ENCODE measurements at places on chromosomes 7 and 10. TPM values are rescaled to one million over a fixed set of nuclear protein-coding genes. Genes with fewer than 3 reads are reported as not detected.
A peak's percentile ranks its signal among the peaks of the same experiment; 100 is the strongest.

DNA sequence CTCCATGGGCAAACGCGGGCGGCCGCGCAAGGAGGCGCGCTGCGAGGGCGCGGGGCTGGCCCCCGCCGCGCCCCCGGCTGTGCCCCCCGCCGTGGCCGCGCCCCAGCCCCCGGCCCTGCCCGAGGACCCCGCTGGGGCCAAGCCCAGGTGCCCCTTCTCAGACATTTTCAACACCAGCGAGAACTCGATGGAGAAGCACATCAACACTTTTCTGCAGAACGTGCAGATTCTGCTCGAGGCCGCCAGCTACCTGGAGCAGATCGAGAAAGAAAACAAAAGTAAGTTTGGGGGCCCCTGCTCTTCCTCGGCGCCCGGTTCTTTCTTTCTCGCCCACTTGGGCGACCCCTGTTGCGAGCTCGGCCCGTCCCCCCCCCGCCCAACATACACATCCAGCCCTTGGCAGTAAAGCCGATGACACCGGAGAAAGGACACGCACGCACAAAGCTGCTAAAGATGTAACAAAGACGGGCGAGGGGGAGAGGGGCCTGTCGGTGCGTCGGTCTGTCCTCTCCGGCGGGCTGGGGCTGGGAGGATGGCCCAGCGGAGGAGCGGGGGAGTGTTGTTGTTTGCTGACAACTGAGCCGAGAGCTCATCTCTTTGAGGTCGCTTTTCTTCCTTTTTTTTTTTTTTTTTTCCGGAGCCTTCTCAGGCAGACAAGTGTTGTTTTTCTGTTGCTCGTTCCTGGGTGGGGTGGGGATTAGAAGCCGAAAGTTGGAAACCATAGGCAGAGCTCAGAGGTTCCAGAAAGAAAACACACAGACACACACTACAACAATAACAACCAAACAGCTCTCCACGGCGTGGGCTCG, 604 bp downstream of the MXI1 start:
- peak; percentile 52 for DNase-seq

DNA sequence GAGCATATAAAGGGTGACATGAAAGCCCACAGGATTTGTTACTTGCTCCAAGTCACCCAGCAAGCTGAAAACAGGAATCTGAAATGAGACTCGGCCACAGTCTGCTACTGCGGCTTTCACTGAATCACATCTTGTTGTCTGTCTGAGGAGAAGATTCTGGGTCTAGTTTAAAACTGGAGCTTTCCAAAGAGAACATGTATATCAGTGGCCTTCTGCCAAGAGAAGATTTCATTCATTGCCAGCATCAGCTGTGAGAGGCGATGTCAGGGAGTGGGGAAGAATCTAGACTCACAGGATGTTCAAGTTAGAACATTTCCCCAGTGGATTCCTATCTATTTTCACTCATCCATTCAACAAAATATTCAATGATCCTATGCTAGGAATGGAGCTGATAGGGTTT, 122.8 kb downstream of the GALNT17 start:
- no peak for DNase-seq

DNA sequence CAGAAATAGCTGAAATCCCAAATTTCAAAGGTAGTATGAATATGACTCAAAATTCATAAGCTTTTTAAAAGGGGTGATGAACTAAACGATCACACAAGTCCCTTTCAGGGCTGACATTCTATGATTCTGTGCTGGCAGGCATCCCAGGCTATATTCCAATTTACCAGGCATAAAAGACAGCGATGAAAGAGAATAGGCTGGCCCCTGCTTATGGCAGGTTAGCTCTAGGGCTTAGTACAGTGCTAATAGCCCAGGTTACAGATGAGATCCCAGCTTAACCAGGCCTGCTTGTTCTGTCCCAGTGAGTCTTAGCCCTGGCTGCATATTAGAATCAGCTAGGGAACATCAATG, 56.4 kb downstream of the CDHR3 start:
- no peak for DNase-seq

DNA sequence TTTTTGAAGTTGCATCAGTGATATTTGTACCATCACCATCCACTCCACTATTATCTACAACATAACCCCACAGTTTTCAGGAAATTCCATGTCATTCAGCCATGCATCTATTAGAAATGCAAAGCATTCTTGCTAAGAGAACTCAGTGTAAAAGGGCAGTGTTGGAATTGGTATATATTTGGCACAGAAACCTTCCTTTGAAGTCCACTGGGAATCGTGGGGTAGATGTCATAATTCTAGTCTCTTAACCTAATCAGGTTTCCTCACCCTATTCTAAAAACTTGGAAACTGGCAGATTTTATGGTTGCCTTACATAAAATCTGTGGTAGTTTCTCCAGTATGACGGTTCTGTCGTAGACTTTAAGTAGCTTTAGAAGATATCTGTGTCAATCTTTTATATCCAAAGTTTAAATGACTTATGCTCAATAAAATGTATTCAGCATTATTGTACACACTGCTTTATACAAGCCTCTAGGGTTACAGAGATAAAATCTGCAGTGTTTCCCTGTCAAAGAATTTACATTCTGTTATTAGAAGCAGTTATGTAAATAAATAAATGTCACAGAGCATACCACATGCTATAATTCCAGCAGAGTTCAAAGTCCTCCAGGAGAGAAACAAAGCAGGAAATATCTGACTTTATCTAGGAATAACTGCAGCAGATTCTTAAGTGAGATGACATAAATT, 704.4 kb upstream of the CELF2 start:
- no peak for DNase-seq

DNA sequence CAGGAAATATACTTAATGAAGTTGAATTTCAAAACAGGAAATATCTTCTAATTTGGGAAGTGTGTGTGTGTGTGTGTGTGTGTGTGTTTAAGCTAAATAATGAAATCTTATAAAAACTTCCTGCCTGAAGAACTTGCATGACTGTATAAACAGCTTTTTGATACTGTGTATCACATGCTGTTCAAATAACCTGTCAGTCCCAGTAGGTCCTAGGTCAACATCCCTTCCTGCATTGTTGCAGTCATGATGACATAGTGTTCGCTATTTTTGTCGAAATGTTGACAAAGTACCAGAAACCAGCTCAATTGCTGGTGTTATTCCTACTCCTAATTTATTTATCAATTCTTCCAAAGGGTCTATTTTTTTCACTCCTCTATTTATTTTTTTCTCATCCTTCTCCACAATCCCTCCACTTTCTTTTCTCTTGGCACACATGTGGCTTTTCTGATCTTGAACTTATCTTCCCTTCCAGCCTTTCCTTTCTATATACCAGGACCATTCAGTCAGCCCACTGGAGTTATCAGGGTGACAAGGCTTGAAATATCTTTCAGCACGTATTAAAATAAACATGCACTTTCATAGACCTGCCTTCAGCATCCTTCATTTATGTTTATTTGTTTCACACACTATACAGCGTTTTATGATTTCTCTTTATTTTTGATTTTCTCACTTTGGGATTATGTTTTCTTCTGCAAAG, 115.8 kb downstream of the PLXDC2 start:
- DNase-seq: no peak

GRCh38 chr10:129472696-129473555, 5.9 kb downstream of the MGMT start:
- no peak for DNase-seq

- DNase-seq: no peak
These were observed 80.9 kb downstream of the SHH start for GRCh38 chr7:155731380-155731779.

GRCh38 chr10:84135836-84136235, 3.5 kb upstream of the GHITM start:
- no peak for DNase-seq

DNA sequence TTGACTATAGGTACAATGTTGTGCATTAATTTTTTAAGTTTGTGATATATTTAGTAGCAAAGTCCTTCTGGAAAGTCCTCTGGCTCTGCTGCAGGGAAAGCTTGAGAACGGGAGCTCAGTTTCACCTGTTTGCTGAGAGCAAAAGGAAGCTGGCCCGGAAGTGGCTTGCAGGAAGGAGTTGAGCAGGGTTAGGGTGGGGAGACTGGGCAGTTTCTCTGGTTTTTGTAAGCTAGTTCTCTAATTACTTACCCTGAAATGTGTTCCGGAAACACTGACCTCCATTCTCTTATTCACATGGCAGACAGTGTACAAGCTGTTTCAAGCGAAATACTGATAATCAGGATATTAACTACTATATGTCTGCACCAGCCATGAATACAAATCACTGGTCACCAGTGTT, 22.3 kb downstream of the MAP3K8 start:
- no peak for DNase-seq

- DNase-seq: no peak
These were observed 59.0 kb downstream of the IKZF1 start for GRCh38 chr7:50363327-50364060.

GRCh38 chr10:69994262-69994661, 58.4 kb upstream of the MACROH2A2 start:
- peak; percentile 15 for DNase-seq

GRCh38 chr10:104681485-104681884, 40.4 kb downstream of the SORCS3 start:
- no peak for DNase-seq

DNA sequence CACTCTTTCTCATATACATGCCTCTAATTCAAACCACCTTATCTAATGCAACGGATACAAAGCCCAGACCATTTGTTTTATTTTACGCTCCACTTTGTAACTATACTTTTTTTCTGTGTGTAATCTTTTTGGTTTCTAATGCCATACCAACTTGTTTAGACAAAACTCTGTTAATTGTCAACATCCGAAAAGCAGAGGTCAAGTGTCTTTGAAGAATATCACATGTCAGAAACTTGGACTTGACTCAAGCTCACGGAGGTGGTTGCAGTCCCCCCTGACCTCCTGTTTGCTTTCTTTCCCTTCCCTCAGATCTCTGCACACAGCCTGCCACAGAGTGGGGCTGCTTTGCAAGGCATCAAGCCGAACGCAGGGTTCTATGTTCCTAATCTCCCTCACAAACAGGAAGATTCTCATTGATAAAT, 698.9 kb downstream of the PARD3 start:
- no peak for DNase-seq

DNA sequence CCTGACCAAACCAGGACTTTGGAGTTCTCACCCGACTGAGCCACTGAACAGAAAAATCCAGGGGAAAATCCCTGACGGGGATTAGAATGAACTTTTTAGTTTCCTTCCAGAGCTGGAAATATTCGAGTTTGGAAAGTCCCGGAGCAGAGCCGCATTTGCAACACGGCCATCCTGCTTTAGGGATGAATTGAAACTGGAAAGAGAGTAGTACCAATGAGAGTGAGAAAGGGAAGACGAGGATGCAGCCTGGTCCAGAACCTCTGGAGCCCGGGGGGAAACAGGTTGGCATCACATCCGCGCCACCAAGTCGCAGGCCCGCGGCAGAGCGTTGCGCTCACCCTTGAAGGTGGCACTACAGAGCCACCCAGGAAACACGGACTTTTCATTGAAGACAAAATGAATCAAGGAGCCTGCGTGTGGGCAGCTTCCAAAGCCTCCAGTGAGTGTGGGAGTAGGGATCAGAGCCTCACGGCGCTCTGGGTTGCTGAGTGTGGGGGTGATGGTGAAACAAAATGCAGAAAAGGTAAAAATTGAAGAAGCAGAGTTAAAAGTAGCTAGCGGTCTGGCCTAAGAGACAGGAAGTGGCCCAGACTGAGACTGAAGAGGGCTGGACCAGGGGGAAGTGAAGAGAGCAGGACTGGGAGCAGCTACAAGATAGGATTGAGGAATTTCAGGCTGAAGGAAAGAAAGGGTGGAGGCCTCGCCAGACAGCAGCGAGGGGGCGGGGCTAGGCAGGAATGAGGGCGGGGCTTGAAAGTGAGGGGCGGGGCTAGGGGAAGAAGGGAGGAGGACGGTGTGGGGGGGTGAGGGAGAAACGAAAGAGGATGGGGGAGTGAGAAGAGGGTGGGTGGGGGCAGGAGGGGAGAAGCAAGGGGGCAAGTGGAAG, 1.8 kb downstream of the SMURF1 start:
- peak; percentile 74 for DNase-seq

GRCh38 chr10:30540276-30540675, 89.3 kb downstream of the LYZL2 start:
- DNase-seq: no peak

- no peak for DNase-seq
These were observed 10.5 kb upstream of the EBLN1 start for GRCh38 chr10:22228167-22228938.

- DNase-seq: no peak
These were observed 31.3 kb upstream of the FRAT2 start for GRCh38 chr10:97365761-97366351.

- DNase-seq: no peak
These were observed 351.8 kb upstream of the ETV1 start for GRCh38 chr7:14341200-14341775.

DNA sequence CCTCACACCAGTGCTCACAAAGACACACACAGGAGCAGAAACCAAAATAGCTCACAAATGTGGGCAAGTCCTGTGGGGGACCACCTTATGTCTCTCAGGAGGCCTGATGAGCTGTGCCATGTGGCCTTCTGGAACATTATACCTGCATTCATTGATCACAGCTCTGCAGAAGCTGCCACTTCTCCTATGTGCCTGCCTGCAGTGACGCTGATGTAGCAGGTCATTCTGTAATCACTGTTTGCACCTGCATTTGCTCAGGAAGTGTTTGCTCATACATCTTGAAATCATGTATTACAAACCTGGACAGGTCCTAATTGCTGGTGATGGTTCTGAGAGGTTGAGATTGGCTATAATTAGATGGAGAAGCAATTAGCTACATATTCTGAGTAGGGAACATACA, 310.2 kb downstream of the AUTS2 start:
- no peak for DNase-seq

DNA sequence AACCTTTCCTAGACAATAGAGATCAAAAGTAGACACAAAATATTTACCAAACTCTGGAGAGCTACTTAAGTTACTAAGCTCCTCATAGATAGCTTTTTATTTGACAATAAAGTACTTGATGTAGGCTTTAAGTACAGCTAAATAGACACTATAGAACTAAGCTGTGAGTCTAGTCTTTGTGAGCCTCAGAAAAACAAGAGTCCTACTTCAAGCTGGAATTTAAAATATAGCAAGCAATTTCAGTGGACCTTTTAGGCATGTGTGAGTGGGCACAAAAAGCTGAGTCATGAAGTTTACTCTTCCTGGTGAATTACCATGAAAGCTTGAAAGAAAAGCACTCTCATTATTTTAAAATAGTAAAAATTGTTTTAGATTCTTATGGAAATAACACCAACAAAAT, 76.1 kb downstream of the ADD3 start:
- no peak for DNase-seq

DNA sequence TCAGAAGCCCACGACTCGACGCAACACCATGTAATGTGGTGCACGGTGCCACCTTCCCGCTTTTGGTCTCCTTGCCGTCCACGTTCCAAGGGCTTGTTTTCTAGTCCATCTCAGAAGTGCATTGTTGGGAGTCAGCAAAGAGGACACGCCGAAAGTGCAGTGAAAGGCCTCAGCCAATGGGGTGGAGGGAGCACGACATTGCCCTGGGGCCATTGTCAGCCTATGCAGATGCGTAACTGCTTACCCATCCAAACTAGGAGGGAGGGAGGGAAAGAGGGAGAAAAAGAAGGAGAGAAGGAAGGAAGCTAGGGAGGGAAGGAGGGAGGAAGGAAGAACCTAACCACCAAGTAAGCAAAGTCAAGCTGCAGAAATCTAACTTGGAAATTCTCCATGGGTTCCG, 202.4 kb downstream of the CCDC3 start:
- no peak for DNase-seq

- DNase-seq: no peak
These were observed 104.6 kb downstream of the MBL2 start for GRCh38 chr10:52668024-52668423.

Gene PARD3
- total RNA-seq: 42.1 TPM

Gene LRRC61
- 13.8 TPM for total RNA-seq

Gene IL6
- 2.6 TPM for total RNA-seq

Gene GDF10
- not detected for total RNA-seq

Gene IFIT2
- total RNA-seq: 8.4 TPM

Gene CHAT
- total RNA-seq: not detected

Gene AMZ1
- not detected for total RNA-seq

Gene UNCX
- total RNA-seq: not detected

Gene HOXA3
- total RNA-seq: 4.7 TPM

Gene PSMA2
- 73.6 TPM for total RNA-seq
